SW480 (cell line): ENCODE measurements at places on chromosomes 3 and 15.

GRCh38 chr3:57434041-57434440 lies 110.1 kb downstream of the DNAH12 start:
- peak; percentile 76 for DNase-seq

- no peak for DNase-seq
These were observed 9.3 kb upstream of the SRP14 start for GRCh38 chr15:40048211-40048792.

- no peak for DNase-seq
These were observed 107.1 kb downstream of the DGKG start for GRCh38 chr3:186254676-186255650.

DNA sequence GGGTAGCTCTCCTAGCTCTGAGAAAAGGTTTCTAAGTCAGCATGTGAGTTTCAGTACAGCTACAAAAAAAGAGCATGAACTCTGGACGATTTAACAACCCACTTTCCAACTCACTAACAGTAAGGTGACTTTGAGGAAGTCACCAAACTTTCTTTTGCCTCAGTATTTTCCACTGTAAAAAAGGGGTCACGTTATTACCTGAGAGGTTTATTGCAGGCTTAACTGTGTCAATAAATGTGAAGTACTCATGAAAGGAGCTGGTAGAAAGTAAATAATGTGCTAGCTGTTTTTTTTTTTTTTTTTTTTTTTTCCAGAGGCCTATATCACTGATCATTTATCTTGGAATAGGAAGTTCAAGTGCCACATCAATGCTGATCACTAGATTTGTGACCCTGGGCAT lies 89.3 kb downstream of the PLSCR2 start:
- no peak for DNase-seq

DNA sequence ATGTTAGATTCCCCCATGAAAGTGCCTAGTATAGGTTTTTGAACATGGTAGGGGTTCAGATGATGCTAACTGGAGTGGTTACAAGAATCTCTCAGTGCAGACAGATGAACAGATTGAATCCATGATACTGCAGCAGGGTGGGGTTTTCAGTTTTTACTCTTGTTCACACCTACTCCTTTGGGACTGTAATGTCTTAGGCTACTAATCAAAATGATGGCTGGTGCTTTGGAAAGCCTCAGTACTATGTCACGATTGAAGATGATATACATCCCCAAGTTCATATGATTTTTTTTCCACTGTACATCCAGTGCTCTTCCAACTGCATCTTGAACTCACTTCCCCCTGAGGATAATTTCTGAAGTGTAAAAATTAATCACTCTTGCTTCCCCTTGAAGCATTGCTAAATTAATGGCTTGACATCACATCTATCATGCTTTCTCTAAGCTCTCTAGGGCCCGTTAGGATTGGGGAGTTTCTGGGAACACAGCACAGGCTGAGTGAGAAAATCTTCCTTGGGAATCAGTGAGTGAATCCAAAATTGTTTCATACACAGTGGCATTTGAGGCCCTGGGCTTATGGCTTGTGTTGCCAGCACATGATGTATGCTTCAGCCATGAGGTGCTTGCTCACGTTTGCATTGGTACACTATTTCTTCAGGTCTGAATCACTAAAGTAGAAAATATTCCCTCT lies 115.0 kb upstream of the TPRG1 start:
- DNase-seq: no peak

DNA sequence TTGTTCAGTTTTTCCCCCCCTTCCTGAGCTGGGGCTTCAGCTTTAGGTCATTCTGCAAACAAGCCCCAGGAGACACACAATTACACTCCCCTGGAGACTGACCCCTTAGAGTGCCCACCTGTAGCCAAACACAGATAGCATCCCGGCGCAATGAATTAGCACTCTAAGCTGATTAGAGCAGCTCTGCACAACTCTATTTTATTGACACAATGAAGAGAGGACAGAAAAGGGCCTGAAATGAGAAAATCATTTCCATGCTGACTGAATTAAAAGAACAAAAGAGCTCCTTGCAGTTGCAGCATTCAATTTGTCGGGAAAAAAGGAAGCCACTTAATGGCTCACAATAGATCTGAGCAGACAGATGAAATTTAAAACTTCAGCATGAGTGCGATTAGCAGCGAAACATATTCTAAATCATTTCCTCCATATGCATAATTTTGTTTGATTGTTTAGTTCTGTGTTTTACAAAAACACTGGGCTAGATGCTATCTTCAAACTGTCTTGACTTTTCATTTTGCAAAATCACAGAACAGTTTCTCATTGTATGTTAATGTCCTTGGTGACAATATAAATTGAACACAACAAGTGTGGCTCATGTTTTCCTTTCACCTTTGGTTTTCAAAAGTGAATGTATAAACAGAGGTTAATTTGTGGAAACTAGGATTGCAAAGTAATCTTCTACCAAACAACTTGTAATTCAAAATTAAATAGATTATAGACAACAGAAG lies 308.6 kb downstream of the MECOM start:
- DNase-seq: no peak

DNA sequence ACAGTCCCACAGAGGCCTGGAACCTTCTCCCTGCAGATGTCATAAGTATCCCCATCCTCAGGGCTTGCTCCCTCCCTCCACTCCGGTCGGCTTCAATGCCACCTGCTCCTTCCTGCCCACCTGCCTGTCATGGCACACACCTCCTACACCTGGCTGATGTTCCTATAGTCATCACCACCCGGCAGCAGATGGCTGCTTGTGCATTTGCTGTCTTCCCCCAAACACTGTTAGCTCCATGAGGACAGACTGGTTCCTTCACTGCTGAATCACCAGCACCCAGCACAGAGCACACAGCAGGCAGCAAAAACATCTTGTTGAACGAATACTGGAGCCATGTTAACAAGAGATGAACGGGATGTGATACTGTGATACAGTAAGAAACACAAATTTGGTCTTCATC lies 14.8 kb downstream of the TARS3 start:
- no peak for DNase-seq

DNA sequence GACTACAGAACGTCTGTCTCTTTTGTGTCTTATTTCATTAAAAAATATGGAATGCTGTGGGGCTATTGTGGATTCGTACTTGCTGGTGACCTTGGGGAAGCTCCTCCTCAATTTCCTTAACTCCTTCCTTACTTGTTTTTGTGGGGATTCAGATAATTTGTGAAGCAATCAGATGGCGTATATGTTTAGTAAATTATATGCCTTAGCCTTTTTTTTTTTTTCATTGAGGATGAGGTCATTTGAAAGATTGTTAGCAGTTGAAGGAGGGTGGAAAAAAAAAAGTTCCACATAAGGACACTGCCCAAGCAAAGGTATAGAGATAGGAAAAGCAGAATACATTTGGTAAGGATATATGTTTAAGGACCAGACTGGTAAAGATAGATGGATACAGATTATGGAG lies 3.3 kb downstream of the RNF13 start:
- no peak for DNase-seq

GRCh38 chr3:4078903-4079302 lies 224.3 kb upstream of the SETMAR start:
- no peak for DNase-seq

DNA sequence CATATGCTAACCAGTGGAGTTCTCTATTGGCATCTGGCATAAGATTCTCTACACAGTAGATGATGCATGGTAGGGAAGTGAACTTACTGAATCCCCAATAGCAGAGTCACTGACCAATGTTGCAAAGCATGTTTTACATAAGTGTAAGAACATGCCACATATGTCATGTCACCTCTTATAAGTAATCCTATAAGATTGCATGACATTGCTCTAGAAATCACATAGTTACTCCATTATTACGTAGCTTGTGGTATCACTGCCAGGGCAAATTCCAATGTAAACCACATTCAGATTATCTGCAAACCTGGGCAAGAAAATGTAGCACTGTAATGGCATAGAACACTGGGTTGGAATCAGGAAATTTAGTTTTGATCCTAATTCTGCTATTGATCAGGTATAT lies 198.2 kb upstream of the UMPS start:
- DNase-seq: no peak

- DNase-seq: peak; percentile 32
These were observed 22.5 kb upstream of the BFSP2 start for GRCh38 chr3:133377396-133377795.

DNA sequence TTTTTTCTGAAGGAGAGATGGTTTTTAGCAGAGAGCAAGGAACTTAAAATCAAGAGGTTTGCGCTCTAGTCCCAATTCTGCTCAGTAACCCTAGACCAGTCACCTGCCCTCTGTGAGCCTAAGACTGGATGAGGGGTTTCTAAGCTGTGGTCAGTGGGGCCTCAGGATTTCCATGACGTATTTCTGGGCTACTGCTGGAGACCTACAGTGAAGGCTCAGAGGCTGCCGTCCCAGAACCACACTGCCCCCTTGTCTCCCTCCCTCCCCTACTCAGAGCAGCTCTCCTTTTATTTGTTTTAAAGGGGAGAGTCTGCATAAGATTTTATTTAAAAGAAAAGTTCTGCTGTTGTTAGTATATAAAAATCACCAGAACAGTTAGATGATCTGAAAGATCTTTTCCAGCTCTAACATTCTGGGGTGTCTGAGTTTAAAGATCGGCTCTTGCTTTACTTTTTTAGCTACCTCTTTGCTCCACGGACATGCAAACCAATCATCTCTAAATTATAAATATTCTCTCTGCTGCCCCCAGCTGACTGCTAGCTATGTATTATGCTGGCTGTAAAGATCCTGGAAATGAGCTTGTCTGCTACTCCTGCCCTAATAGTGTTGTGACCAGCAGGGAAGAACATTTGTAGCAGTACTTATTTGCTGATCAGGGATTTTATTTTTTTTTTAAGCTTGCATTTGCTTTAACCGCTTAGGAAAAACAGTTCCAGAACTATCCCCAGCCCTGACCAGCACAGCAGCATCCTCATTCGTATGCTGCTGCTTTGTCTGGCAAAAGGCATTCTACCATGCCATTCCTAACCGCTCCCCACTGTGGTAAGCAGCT lies 28.6 kb upstream of the NDUFB4 start:
- DNase-seq: peak; percentile 56

DNA sequence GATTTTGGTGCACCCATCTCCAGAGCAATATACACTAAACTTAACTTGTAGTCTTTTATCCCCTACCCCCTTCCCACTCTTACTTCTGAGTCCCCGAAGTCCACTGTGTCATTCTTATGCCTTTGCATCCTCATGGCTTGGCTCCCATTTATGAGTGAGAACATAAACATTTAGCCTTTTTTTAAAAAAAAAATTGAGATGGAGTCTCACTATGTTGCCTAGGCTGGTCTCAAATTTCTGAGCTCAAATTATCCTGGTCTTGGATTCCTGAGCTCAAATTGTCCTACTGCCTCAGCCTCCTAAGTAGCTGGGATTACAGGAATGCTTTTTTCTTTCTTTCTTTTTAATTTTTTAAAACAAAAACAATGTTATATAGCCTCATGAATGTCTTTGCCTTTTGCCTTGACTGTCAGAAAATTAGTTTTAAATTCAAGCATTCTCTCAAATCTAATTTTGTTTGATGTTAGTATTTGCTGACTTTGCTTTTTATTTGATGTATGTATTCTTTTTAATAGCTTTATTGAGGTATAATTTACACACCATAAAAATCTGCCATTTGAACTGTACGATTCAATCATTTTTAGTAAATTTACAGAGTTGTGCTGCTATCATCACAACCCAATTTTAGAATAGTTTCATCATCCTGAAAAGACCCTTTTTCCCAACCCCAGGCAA lies 46.9 kb downstream of the NFKBIZ start:
- DNase-seq: no peak

DNA sequence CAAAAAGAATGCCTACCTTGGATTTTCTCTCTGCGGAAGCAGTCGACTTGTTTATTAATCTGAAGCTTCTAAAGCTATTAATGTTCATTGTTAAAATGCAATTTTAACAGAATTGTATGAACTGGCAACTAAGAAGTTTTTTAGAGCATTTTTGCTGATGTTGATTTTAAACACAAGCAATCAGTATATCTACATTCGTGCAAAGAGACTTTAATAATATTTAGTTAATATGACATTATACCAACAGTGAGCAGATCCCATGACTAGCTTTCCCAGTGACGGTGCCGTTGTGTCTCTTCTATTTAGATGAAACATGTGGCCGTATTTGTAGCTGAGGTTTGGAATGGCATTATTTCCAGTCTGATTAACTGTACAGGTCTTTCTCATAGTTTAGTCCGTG lies 88.0 kb downstream of the PEX5L start:
- DNase-seq: no peak

DNA sequence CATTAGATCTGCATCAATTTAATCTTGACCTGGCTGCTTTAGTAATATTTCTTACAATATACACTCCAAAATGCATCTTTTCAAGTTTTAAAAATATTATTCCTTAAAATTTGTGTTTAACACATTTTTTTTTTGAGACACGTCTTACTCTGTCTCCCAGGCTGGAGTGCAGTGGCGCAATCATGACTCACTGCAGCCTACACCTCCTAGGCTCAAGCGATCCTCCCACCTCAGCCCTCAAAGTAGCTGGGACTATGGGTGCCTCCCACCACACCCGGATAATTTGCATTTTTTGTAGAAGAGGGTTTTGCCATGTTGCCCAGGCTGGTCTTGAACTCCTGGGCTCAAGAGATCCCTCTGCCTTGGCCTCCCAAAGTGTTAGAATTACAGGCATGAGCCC lies 73.6 kb downstream of the ETV5 start:
- no peak for DNase-seq

- DNase-seq: no peak
These were observed 516.7 kb downstream of the FOXP1 start for GRCh38 chr3:71066849-71067261.

- DNase-seq: no peak
These were observed 17.3 kb downstream of the STIMATE start for GRCh38 chr3:52880047-52880446.

DNA sequence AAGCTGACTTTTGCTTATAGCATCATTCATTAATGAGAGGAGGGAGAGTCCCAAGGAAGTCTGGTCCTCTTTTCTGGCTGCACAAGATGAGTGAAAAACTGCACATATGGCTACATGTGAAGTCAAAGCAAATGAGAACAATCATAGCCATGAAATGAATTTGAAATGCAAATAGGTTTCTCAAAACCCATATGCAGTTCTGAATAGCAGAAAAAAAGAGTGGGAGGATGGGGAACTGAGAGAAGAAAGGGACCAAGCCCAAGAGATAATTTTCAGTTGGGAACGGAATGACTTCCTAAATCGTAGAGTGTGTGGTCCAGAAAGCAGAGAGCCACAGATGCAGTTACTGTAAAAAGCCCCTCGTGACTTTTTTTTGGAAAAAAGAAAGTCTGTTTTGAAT lies 66.3 kb downstream of the GTPBP8 start:
- no peak for DNase-seq
